HuH-7 (cell line): ENCODE measurements at places on chromosomes 12 and 14.

DNA sequence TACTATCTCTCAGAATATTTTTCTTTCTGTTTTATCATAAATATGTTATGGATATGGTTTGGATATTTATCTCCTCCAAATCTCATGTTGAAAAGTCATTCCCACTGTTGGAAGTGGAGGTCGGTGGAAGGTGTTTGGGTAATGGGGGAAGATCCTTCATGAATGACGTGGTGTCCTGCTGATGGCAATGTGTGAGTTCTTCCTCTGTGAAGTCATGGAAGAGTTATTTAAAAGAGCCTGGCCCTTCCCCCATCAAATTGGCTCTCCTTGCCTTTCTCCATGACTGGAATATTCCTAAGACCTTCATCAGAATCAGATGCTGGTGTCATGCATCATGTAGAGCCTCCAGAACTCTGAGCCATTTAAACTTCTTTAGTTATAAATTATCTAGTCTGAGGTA, 1291.6 kb downstream of the FSCB start:
- no peak for DNase-seq

GRCh38 chr12:75432924-75433323, 42.0 kb downstream of the GLIPR1L2 start:
- no peak for DNase-seq

- no peak for DNase-seq
Measured at GRCh38 chr12:24605916-24606315, 343.0 kb downstream of the BCAT1 start.

GRCh38 chr14:20873370-20874177, 17.6 kb upstream of the RNASE3 start:
- DNase-seq: peak; percentile 60

- DNase-seq: no peak
Measured at GRCh38 chr12:20578142-20578541, 117.0 kb upstream of the SLCO1C1 start.

- no peak for DNase-seq
Measured at GRCh38 chr12:83161456-83161855, 474.8 kb downstream of the TMTC2 start.

- DNase-seq: no peak
Measured at GRCh38 chr14:70152704-70153103, 36.0 kb downstream of the SLC8A3 start.

GRCh38 chr12:109949089-109949488, 47.1 kb downstream of the GIT2 start:
- DNase-seq: peak; percentile 86

DNA sequence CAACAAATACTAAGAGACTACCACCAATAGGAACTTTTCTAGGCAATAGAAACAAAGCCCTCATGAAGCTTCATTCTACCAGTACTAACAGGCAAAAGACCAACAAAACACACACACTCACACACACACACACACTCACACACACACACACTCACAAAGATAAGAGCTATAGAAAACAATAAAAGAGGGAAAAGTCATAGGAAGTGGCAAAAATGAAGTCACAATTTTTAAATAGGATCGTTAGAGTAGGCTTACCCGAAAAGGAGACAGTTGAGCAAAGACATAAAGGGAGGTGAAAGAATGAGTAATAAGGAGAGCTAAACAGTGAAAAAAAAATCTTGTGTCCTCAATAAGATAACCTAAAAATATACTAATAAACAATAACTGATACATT, 66.5 kb downstream of the C2CD5 start:
- no peak for DNase-seq
